ENCODE measurements at places on chromosomes 2 and 18.

DNA sequence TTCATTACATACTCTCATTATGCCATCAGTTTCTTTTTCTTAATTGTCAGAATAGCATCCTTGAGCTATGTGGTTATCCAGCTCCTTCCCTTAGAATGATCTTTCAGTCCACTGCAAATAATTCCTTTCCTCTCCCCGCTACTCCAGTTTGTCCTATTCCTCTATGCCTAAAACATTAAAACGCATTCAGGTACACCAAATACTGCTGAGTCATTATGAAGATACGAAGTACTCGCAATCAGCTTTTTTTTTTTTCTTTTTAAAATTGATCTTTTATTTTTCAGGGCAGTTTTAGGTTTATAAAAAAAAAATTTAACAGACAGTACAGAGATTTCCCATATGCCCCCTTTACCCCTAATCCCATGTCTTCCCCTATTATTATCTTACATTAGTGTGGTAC, 164.8 kb upstream of the TMEM200C start:
- peaks cover 4% of the 10 kb centered on the region for H3K4me1 ChIP-seq
- no peaks in the 10 kb centered on the region for H3K27me3 ChIP-seq
- no peak overlapping the region for H3K27ac ChIP-seq
- no peak overlapping the region for H3K4me3 ChIP-seq

- no peak overlapping the region for H3K4me3 ChIP-seq
- no peaks in the 10 kb centered on the region for H3K36me3 ChIP-seq
- no peaks in the 10 kb centered on the region for H3K4me1 ChIP-seq
- H3K27ac ChIP-seq = no peak overlapping the region
- DNase-seq = no peak
Measured at GRCh38 chr2:209549589-209549988, 125.7 kb downstream of the MAP2 start.

GRCh38 chr2:171216631-171217030, 55.9 kb upstream of the TLK1 start:
- no peak overlapping the region for H3K27ac ChIP-seq
- H3K27me3 ChIP-seq = no peaks in the 10 kb centered on the region
- no peak for DNase-seq
- no peaks in the 10 kb centered on the region for H3K36me3 ChIP-seq
- H3K4me1 ChIP-seq = no peaks in the 10 kb centered on the region

DNA sequence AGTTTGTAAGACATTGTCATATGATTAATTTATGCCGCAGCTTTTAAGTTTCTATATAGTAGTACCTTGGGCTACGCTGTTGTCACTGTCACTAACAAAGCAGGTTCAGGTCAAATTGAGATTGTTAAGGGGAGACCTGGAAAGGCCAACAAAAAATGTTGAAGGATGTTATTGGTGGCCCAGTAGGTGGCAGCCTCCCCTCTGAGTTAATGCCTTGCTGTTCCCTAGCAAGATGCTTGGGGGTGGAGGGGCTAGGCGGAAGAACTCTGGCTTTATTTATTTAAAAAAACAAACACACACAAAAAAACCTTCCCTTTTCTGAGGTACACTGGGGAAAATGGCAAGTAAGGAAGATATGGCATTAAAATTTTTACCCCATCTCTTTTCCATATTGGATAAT, 128.3 kb upstream of the ATP5MC3 start:
- DNase-seq = peak; percentile 65
- no peaks in the 10 kb centered on the region for H3K27me3 ChIP-seq
- H3K4me1 ChIP-seq = no peaks in the 10 kb centered on the region
- H3K36me3 ChIP-seq = no peaks in the 10 kb centered on the region
- H3K27ac ChIP-seq = no peak overlapping the region

- H3K4me3 ChIP-seq = no peak overlapping the region
- H3K27ac ChIP-seq = peak overlapping the region; percentile 25
- no peak for DNase-seq
- no peaks in the 10 kb centered on the region for H3K27me3 ChIP-seq
- H3K4me1 ChIP-seq = no peaks in the 10 kb centered on the region
Measured at GRCh38 chr2:27381577-27382181, 1.1 kb upstream of the ZNF513 start.

- H3K4me3 ChIP-seq = no peak overlapping the region
- H3K27ac ChIP-seq = no peak overlapping the region
Measured at GRCh38 chr18:79905389-79905911, 46.0 kb downstream of the SLC66A2 start.

GRCh38 chr2:181289698-181290097, 167.5 kb upstream of the ITGA4 start:
- no peak for DNase-seq
- H3K27me3 ChIP-seq = no peaks in the 10 kb centered on the region
- H3K27ac ChIP-seq = no peak overlapping the region
- no peaks in the 10 kb centered on the region for H3K4me1 ChIP-seq
- H3K36me3 ChIP-seq = no peaks in the 10 kb centered on the region

DNA sequence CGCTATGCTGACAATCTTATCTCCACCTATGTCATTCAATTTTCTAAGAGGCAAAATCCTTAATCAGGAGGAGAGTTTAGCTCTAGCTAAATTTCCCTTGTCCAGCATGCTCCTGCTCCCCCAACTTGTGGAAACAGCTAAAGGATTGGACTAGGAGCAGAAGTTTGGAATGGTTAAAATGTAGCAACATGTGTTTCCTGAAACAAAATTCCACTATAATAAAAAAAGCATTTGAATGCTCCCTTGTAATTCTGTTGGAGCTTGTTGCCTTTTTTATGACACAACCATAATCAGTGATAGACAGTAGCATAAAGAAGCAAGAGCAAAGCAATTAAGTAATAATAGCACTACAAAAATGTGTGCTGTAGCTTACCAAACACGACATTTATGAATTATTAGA, 6.9 kb downstream of the ACTR3 start:
- H3K27me3 ChIP-seq = no peaks in the 10 kb centered on the region
- H3K36me3 ChIP-seq = no peaks in the 10 kb centered on the region
- no peak overlapping the region for H3K27ac ChIP-seq

GRCh38 chr2:148599109-148599991, 45.2 kb upstream of the EPC2 start:
- no peak for DNase-seq
- no peak overlapping the region for H3K4me3 ChIP-seq
- H3K36me3 ChIP-seq = no peaks in the 10 kb centered on the region
- no peaks in the 10 kb centered on the region for H3K27me3 ChIP-seq
- H3K27ac ChIP-seq = no peak overlapping the region

DNA sequence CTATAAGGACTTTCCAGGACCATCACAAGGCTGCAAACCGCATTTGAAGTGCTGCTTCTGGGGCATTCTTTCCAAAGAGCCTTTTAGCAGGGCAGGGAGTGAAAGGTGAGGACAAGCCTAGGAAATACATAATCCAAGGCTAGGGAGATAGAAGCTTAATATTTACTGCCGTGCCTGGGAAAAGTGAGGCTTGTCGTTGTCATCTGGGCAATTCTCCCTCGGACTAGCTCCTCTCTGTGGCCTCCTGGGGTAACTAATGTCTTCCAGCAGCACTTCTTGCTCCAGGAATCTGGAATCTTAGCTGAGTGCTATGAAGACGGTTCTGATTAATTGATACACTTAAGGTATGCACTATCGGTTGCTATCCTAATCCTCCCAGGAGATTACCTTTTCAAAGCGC, 69.3 kb upstream of the ATL2 start:
- no peak overlapping the region for H3K27ac ChIP-seq
- no peak overlapping the region for H3K4me3 ChIP-seq
- no peaks in the 10 kb centered on the region for H3K27me3 ChIP-seq
- no peaks in the 10 kb centered on the region for H3K36me3 ChIP-seq

- H3K4me3 ChIP-seq = no peak overlapping the region
- no peaks in the 10 kb centered on the region for H3K27me3 ChIP-seq
- no peak overlapping the region for H3K27ac ChIP-seq
- H3K36me3 ChIP-seq = no peaks in the 10 kb centered on the region
Measured at GRCh38 chr18:79524181-79525078, 128.7 kb downstream of the NFATC1 start.

DNA sequence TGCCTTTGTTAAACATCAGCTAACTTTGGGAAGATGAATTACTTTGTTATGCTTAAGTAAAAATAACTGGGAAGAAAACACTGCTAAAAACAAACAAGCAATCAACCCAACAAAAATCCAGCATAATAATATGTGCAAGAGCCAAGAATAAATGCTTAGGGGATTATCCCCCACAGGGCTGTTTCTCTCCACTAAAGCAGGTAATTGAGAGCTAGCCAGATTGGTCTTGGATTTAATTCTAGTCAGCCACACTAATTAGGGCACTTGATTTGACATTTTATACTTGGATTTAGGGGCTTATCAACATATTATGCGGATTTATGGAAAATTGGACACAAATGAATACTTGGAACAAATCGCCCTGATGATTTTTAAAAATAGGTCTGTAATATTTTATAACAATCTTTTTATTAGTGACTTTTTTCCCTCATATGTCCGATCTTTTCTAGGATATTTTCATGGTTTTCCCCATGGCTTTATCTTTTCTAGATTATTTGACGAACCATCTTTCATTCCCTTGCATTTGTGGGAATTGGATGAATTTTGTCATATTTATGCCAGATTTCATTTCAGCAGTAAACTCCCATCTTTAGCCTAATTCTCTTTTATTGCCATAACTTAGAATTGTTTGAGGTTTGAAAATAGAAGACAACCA, 199.1 kb upstream of the NXPH2 start:
- no peak overlapping the region for H3K4me3 ChIP-seq
- no peaks in the 10 kb centered on the region for H3K4me1 ChIP-seq

GRCh38 chr18:65788373-65788772, 37.6 kb downstream of the CDH7 start:
- no peaks in the 10 kb centered on the region for H3K27me3 ChIP-seq
- no peak for DNase-seq
- H3K4me3 ChIP-seq = no peak overlapping the region
- H3K4me1 ChIP-seq = no peaks in the 10 kb centered on the region
- no peak overlapping the region for H3K27ac ChIP-seq
- no peaks in the 10 kb centered on the region for H3K36me3 ChIP-seq

DNA sequence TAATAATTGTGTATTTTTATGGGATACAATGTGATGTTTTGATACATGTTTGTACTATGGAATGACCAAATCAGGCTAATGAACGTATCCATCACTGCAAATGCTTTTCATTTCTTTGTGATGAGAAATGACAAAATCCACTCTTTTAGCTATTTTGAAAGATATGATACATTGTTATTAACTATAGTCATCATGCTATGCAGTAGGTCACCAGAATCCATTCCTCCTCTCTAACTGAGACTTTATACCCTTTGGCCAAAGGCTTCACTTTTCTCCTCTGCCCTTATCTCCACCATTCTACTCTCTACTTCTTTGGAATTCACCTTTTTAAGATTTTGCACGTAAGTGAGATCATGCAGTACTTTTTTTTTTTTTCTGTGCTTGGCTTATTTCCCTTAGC, 44.5 kb upstream of the TMEM17 start:
- no peaks in the 10 kb centered on the region for H3K27me3 ChIP-seq
- no peak overlapping the region for H3K27ac ChIP-seq
- H3K4me3 ChIP-seq = no peak overlapping the region
- H3K36me3 ChIP-seq = no peaks in the 10 kb centered on the region

- H3K4me3 ChIP-seq = no peak overlapping the region
- no peak for DNase-seq
- H3K27me3 ChIP-seq = no peaks in the 10 kb centered on the region
Measured at GRCh38 chr2:96500385-96501066, 4.6 kb downstream of the NEURL3 start.

- peak overlapping the region; percentile 26 for H3K4me3 ChIP-seq
- H3K36me3 ChIP-seq = no peaks in the 10 kb centered on the region
- H3K4me1 ChIP-seq = peaks cover 2% of the 10 kb centered on the region
- H3K27ac ChIP-seq = peak overlapping the region; percentile 2
- H3K27me3 ChIP-seq = no peaks in the 10 kb centered on the region
- DNase-seq = peak; percentile 60
Measured at GRCh38 chr18:55585920-55586561, 2.0 kb downstream of the TCF4 start.

DNA sequence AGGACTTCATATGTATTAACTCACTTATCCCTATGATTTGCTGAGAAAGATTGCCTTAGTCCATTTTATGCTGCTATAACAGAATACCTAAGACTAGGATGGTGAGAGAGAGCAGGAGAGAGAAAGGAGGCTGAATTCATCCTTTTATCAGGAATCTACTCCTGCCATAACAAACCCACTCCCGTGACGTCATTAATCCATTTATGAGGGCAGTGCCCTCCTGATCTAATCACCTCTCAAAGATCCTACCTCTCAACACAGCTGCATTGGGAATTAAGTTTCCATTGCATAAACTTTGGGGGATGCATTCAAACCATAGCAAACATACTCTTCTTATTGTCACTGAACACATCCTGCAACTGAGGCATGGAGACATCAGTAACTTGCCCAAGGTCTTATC, 122.0 kb downstream of the VIT start:
- no peak overlapping the region for H3K4me3 ChIP-seq
- no peaks in the 10 kb centered on the region for H3K36me3 ChIP-seq
- no peaks in the 10 kb centered on the region for H3K27me3 ChIP-seq
- H3K27ac ChIP-seq = no peak overlapping the region

DNA sequence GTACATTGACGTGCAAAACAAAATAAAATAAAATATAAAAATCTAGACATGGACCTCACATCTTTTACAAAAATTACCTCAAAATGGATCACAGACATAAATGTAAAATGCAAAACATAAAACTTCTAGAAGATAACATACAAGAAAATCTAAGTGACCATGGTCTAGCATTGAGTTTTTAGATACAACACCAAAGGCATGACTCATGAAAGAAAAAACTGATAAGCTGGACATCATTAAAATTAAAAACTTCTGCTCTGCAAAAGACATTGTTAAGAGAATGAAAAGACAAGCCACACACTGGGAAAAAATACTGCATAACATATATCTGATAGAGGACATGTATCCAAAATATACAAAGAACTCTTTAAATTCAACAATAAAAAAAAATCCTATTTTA, 14.4 kb downstream of the MAP4K3 start:
- no peak overlapping the region for H3K4me3 ChIP-seq
- H3K27me3 ChIP-seq = no peaks in the 10 kb centered on the region
- DNase-seq = no peak
- no peaks in the 10 kb centered on the region for H3K36me3 ChIP-seq

DNA sequence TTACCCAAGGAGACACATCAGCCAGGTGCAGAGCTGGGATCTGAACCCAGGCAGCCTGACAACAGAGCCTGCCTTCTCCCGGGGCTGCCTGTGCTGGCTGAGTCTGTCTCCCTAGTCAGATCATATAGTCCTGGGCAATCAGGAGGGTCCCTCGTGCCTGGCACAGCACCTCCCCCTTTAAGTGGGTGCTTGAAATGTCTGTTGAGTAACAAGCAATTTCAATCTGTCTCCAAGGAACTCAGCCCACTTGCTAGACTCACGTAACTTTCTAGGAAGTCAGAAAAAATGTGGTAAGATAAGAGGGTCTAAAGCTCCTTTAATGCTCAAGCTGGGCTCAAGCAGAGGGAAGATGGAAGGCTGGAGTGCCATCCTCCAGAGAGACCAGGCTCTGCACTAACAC, 51.9 kb downstream of the REEP1 start:
- no peak overlapping the region for H3K4me3 ChIP-seq
- DNase-seq = no peak
- no peaks in the 10 kb centered on the region for H3K4me1 ChIP-seq

GRCh38 chr2:96265349-96265839, 403 bp downstream of the TMEM127 start:
- H3K36me3 ChIP-seq = peaks cover 8% of the 10 kb centered on the region
- DNase-seq = no peak
- no peak overlapping the region for H3K27ac ChIP-seq

- H3K27ac ChIP-seq = no peak overlapping the region
- H3K4me1 ChIP-seq = no peaks in the 10 kb centered on the region
- DNase-seq = no peak
- H3K4me3 ChIP-seq = no peak overlapping the region
Measured at GRCh38 chr18:55623626-55624025, 35.6 kb upstream of the TCF4 start.

Measured in mesendoderm (in vitro differentiated cells).